ENCODE measurements at places on chromosomes 11 and 22.

DNA sequence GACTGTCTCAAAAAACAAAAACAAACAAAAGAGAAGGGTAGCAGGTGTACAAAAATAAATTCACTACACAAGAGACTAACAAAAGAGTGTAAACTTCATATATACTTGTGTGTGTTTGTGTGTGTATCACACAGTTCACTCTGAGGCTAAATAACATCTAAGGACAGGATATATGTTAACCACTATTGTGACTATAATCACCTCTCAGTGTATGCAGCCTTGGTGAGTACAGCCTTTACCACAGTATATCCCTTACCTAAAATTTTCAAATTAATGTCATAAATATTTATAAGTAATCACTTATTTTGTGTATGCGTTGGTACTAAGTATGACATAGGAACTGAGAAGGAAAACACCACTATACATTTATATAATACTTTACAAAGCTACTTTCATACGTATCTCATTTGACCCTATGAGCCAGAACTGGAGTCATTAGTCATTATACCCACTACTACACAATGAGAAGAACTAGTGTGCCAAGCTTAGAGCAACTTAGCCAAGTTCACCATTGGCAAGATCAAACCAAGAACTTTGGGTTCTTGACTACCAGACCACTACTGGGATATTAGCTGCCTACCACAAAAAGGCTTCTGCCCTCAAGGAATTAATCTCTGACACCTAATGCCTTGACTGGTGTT is 116.7 kb downstream of the SGSM3 start:
- DNase-seq: no peak

GRCh38 chr11:46161201-46161600 is 39.9 kb upstream of the PHF21A start:
- no peak for DNase-seq

- no peak for DNase-seq
These were observed 23.9 kb upstream of the NNMT start for GRCh38 chr11:114272311-114272710.

- DNase-seq: no peak
These were observed 87.1 kb upstream of the YWHAH start for GRCh38 chr22:31857247-31857646.

DNA sequence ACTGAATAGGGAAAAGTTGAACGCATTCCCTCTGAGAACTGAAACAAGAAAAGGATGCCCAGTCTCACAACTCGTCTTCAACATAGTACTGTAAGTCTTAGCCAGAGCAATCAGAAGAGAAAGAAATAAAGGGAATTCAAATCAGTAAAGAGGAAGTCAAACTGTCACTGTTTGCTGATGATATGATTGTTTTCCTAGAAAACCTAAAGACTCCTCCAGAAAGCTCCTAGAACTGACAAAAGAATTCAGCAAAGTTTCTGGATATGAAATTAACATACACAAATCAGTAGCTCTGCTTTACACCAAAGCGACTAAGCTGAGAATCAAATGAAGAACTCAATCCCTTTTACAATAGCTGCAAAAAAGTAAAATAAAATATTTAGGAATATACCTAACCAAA is 471.2 kb upstream of the CNTN5 start:
- DNase-seq: no peak
